ENCODE measurements at places on chromosomes 4 and X. TPM values are rescaled to one million over a fixed set of nuclear protein-coding genes. Genes with fewer than 3 reads are reported as not detected.

DNA sequence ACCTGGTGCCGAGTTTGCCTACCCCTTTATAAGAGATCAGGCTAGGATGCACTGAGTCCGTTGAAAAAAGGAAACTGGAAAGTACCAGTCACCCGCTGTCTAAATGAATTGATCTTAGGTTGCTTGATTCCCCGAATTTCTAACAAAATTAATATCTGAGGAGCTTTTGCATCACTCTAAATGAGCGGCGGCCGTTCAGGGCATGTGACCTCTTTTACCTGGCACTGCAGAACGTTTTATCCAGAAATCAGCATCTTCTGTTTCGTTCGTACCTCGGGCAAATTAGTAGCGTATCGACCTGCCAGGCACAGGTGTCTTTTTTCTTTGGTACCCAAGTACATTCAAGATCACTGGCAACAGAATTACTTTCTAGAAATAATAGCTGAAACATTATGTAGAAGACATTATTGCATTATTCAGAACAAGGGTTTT is 876 bp downstream of the KLHL2 start:
- no peaks in the 10 kb centered on the region for H3K27me3 ChIP-seq
- H3K27ac ChIP-seq, result peak overlapping the region; percentile 89
- peak overlapping the region; percentile 91 for H3K4me3 ChIP-seq

DNA sequence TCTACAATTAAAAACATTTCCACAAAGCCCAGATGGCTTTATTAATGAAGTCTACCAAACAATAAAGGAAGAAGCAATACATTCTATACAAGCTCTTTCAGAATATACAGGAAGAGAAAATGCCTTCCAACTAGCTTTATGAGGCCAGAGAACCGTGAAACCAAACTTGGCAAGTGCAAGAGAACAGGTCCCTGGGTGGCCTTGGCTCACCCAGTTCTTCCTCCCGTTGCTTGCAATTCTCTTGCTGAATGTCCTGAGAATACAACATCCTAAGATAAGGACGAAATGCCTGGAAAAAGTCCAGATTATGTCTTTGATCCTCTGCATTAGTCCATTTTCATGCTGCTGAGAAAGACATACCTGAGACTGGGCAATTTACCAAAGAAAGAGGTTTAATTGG is 204.9 kb downstream of the MAD2L1 start:
- no peak overlapping the region for H3K4me3 ChIP-seq
- no peak overlapping the region for H3K27ac ChIP-seq
- DNase-seq, result no peak
- H3K27me3 ChIP-seq, result no peaks in the 10 kb centered on the region
- H3K36me3 ChIP-seq, result no peaks in the 10 kb centered on the region

GRCh38 chrX:63424063-63424462 is 72.9 kb upstream of the SPIN4 start:
- H3K4me1 ChIP-seq, result no peaks in the 10 kb centered on the region
- H3K36me3 ChIP-seq, result no peaks in the 10 kb centered on the region
- no peak overlapping the region for H3K27ac ChIP-seq
- DNase-seq, result no peak
- H3K27me3 ChIP-seq, result no peaks in the 10 kb centered on the region

DNA sequence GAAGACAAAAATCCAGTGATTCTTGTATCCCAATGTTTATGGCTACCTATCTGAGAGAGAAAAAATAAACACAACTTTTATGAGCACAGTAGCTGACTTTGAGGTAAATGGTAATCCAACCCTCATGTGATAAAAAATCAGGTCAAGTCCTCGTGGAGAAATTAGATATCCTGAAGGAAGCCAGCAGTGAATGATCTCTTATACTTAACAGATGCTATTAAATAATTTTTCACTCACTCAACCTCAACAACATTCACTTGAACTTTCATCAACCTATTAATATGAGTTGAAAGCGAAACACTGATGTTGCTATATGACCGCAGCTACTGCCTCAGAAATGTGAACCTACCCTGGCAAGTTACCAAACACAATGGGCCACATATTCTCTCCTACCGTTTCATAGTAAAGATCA is 105.4 kb downstream of the GPC3 start:
- no peak overlapping the region for H3K27ac ChIP-seq
- no peak for DNase-seq
- no peaks in the 10 kb centered on the region for H3K4me1 ChIP-seq
- no peaks in the 10 kb centered on the region for H3K27me3 ChIP-seq

- no peak overlapping the region for H3K4me3 ChIP-seq
- peak overlapping the region; percentile 75 for H3K27ac ChIP-seq
- H3K4me1 ChIP-seq, result no peaks in the 10 kb centered on the region
Observed at GRCh38 chr4:113468165-113469022, 293.1 kb downstream of the CAMK2D start.

GRCh38 chr4:1752284-1753041 is 31.1 kb downstream of the TACC3 start:
- H3K4me1 ChIP-seq, result no peaks in the 10 kb centered on the region
- peaks cover 4% of the 10 kb centered on the region for H3K27me3 ChIP-seq
- no peak overlapping the region for H3K27ac ChIP-seq
- no peak overlapping the region for H3K4me3 ChIP-seq

The BEX1 gene
- 3.3 TPM for total RNA-seq

The SERPINA7 gene
- total RNA-seq, result not detected

All from transverse colon (tissue), 4 donors.